Activated naive CD4-positive, alpha-beta T cell treated with anti-CD3 and anti-CD28 coated beads for 36 hours (primary cell): ENCODE measurements at places on chromosomes 16 and 17. TPM values are rescaled to one million over a fixed set of nuclear protein-coding genes. Genes with fewer than 3 reads are reported as not detected.

The PLCG2 gene
- 13.4 TPM for total RNA-seq

The FNDC8 gene
- not detected for total RNA-seq

The KRT12 gene
- not detected for total RNA-seq

The PRSS27 gene
- total RNA-seq, result 1.7 TPM

The ATP2A3 gene
- total RNA-seq, result 76.4 TPM

The COPRS gene
- 34.4 TPM for total RNA-seq

The GAS7 gene
- total RNA-seq, result 0.31 TPM

The TMEM235 gene
- total RNA-seq, result not detected

The HSD3B7 gene
- total RNA-seq, result 0.98 TPM

The WFIKKN1 gene
- 0.25 TPM for total RNA-seq

The EXOC3L1 gene
- not detected for total RNA-seq
